ENCODE measurements at places on chromosomes 2 and 18.
A peak's percentile ranks its signal among the peaks of the same experiment; 100 is the strongest.

DNA sequence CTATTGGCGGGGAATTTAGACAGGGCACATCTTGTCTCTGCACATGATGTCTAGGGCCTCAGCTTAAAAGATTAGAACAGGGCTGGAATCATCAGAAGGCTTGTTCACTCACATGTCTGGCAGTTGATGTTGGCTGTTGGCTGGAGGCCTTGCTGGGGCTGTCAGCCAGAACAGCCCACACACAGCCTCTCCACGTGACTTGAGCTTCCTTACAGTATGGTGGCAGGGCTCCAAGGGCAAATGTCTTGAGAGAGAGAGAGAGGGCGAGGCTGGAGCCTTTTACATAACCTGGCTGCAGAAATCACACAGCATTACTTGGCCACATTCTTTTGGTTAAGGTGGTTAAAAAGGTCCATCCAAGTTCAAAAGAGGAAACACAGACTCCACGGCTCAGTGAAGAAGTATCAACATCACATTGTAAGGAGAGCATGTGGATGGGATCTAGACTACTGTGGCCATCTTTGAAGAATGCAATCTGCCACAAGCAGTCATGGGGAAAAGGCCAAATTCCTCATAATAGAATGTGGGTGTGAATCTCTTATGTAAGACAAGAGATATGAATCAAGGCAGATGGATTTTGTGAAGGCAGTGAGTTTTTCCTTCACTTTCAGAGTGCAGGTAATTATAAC is 30.4 kb downstream of the SRSF7 start:
- DNase-seq = no peak

- DNase-seq = no peak
Measured at GRCh38 chr2:210562091-210562490, 5.7 kb downstream of the CPS1 start.

DNA sequence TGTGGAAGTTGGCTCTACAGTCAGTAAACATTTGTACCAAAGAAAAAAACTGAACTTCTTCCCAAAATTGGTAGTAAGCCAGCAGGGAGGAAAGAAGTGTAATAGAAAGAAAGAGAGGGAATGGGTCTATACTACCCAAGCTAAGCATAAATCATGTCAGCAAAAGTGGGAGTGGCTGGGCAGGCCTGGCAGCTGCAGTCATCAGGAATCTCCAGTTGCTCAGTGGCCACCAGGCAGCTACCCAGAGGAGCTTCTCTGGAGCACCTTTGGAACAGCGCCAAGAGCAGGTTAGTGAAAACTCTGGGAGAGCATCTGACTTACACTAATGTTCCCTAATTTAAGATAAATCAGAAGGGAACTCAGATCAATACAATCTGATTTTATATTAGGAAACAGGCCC is 14.3 kb downstream of the FRZB start:
- DNase-seq = no peak

DNA sequence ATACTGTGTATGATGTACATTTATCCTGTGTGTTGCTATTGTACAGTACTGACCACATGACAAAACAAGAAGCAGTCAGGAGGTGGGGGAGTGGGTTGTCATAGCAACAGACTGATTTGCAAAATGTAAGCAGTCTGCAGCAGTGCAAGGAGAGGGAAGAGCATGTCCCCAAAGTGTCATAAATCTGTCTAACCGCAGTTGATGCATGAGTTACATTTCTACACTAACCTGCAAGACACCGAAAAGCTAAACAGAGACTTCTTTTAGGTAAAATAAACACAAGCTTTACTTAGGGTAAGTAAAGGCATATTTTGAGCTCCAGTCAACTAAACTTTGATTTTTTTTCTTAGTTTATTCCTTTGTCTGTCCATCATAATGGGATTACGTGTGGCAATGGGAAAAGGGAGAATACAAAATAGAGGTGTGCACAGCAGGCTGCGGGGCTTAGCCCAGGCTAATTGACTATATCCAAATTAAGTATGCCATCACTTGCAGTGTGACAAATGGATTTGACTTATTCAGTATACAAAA is 134.5 kb downstream of the MEIS1 start:
- no peak for DNase-seq

DNA sequence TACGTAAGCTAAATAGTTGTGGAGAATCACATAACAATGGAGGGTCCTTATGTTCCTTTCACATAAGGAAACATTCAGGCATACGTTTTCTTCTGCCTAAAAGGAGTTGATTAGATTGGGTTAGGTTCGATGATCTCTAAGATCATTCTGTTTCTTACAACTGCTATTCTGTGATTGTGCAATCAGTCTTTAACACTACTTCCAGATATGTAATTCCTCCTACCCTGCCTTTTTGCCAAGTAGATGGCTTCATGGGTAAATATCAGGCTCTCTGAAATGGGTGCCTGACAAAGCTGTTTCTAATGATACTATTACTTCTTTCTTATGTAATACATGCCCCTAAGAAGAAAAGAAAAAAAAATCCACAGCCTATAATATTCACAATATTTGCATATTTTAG is 321.5 kb downstream of the XIRP2 start:
- DNase-seq = no peak

- peak; percentile 66 for DNase-seq
Measured at GRCh38 chr18:45664824-45665763, 49.8 kb downstream of the SLC14A2 start.

DNA sequence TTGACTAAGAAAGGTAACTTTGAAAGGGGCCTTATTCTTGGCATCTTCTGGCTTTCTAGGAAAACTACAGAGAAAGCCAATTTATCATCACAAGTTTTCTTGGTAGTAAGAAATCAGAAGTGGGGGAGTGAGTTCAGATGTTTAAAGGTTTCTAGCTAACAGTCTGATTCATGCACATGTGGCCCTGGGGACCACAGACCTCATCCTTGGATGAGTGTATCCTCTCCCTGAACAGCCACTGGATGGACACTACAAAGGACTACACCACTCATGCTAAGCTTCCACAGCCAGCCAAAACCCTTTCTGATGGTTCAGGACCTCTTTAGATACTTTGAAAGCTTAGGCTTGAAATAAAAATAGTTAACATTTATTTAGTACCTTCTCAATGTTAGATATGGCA is 218.3 kb upstream of the STK17B start:
- peak; percentile 2 for DNase-seq

GRCh38 chr2:241956521-241957110 is 87.1 kb downstream of the RTP5 start:
- DNase-seq = no peak

DNA sequence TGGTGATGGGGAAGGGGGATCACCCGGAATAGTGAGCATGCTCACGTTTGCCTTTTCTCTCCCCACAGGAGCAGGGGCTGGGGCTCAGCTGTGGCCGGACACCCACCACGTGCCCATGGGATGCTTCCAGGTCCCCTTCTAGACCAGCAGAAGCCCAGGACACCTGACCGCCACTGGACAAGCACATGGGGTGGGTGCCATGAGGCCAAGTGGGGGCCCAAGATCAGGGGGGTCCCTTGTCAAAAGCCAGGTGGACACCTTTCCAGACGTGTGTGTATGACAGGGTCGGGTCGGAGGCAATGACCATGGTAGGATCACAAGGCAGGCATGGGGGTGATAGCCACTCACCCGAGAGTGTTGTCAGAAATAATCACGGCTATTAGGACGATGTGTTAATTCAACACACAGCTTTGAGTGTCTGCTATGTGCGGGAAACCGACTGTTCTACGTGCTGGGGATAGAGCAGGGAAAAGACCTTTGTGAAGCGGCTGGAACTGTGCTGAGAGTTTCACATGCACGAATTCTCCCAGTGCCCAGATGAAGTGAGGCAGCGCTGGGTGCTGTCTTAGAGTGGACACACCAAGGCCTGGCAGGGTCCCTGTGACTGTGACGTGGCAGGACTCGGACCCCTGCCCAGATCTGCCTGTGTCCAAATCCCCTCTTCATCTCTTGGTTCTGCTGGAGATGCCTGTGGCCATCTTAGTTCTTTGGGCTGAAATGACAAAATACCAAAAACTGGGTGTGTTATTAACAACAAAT is 244.7 kb downstream of the NDUFA10 start:
- DNase-seq = no peak

- no peak for DNase-seq
Measured at GRCh38 chr2:103002954-103003353, 241.1 kb downstream of the TMEM182 start.

DNA sequence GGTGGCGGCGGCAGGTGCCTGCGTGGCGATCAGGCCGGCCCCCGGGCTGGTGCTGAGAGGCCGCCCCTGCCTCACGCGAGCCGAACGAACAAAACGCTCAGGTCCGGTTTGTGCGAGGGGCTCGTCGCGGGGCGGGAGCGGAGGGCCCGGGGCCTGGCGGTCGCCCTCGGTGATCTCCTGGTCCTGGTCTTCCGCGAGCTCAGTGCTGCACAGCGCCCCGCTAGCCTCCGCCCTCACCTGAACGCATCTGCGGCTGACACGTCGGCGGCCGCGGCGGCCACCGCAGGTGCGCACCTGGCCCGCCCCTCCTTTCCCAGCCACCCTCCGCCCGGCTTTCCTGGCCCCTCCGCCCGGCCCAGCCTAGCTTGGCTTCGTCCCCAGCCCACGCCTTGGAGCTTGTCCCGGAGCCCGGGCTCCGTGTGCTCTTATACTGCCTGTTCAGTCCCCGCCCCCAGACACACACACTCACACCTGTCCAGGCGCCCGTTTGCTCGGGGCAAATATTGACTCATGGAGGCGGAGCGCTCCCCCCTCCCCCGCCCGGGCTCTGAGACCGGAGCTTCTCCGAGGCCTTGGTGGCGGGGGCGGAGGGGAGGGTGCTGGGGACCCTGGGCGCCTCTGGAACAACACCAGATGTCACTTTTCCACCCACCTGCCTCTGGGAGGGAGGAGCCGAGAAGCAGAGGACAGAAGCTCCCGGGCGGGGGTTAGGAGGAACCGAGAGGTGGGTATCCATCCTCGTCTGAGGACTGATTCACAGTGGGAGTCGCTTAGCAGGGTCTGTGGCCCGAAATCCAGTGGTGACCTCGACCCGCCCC is 8.6 kb upstream of the CRYBA2 start:
- peak; percentile 37 for DNase-seq

- peak; percentile 18 for DNase-seq
Measured at GRCh38 chr2:9206991-9207640, 504 bp downstream of the ASAP2 start.

DNA sequence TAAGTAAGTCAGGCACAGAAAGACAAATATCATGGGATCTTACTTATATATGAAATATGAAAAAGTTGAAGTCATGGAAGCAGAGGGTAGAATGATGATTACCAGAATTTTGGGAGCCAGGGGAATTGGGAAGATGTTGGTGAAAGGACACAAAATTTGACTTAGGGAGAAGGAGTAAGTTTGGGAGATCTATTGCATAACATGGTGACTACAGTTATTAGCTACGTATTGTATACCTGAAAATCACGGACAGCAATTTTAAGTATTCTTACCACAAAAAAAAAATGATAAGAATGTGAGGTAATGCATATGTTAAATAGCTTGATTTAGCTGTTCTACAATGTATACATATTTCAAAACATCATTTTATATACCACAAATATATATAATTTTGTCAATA is 94.2 kb upstream of the COL5A2 start:
- DNase-seq = no peak

DNA sequence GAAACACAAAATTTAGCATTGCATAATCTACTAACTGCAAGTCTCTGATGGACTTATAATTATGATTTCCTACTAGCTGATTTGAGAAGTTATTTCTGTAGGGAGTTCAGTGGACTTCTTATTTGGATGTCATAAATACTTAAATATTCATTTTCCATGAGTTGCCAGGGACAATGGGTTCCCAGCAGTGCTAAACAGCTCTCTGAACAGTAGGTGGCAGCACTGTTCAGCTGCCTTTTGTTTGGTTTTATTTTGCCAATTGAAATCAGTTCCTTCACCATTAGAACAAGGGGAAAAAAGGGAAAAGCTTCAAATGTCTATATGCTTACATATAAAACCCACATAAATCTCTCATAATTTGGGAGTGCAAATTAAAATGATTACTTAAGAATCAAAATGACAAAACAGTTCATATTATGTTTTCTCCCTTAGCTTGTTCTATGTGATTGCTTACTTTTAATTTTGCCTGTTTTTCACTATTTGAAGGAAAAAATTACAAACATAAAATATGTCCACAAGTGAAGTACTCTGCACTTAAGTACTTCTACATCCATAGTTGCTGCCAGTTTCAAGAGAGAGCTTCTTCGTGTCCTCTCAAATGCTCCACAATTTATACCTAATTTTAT is 898.9 kb downstream of the CPS1 start:
- DNase-seq = peak; percentile 5

- no peak for DNase-seq
Measured at GRCh38 chr2:217972490-217972889, 30.3 kb downstream of the TNS1 start.

Measured in activated T-cell treated with anti-CD3 and anti-CD28 coated beads, Interleukin-2, amount 50 U/mL, for 72 hours (primary cell).